ENCODE measurements at places on chromosomes 4 and X. TPM values are rescaled to one million over a fixed set of nuclear protein-coding genes. Genes with fewer than 3 reads are reported as not detected.

GRCh38 chrX:37603938-37604409 lies 32.5 kb downstream of the LANCL3 start:
- H3K27ac ChIP-seq = no peak overlapping the region
- no peaks in the 10 kb centered on the region for H3K4me1 ChIP-seq
- no peak overlapping the region for H3K4me3 ChIP-seq
- H3K36me3 ChIP-seq = no peaks in the 10 kb centered on the region
- H3K27me3 ChIP-seq = peaks cover 8% of the 10 kb centered on the region

DNA sequence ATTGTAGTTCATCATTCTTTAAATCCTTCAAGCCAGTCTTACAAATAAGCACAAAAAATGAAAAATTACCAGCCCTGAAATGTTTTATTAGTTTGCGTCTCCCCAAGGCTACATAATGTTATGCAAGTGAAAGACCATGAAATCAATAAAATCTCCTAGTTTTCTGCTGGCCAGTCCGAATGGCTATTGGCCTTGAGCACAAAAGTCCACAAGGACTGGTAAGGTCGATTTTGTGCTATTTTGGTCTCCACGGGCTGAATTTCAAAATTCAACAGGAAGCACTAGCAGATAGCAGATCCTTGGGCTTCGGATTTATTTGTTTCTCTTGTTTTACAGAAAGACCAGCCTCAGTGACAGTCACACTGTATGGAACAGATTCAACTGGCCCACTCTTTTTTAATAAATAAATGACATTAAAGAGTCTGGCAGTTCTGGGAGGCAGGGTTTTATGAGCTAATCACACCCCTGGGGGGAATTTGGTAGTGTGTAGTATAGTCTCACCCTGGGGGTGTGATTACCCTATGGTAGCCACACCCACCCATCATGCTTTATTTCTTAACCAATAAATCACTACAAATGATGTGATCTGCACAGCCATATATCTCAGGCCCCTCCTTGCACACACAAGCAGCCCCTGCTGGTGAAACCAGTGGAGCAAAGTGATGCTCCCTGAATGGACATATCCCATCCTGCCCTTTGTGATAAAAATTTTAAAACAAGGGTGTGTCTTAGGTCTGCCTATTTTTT lies 51.1 kb upstream of the TMEM33 start:
- peaks cover 30% of the 10 kb centered on the region for H3K27me3 ChIP-seq
- H3K36me3 ChIP-seq = no peaks in the 10 kb centered on the region
- H3K4me1 ChIP-seq = peaks cover 9% of the 10 kb centered on the region
- no peak for DNase-seq
- H3K27ac ChIP-seq = no peak overlapping the region

- no peak overlapping the region for H3K27ac ChIP-seq
- H3K4me3 ChIP-seq = no peak overlapping the region
- H3K27me3 ChIP-seq = no peaks in the 10 kb centered on the region
- no peaks in the 10 kb centered on the region for H3K36me3 ChIP-seq
- H3K4me1 ChIP-seq = no peaks in the 10 kb centered on the region
- DNase-seq = no peak
These were observed 63.6 kb downstream of the AR start for GRCh38 chrX:67607466-67607865.

GRCh38 chr4:129929984-129930383 lies 834.0 kb downstream of the C4orf33 start:
- H3K4me1 ChIP-seq = no peaks in the 10 kb centered on the region
- DNase-seq = no peak
- no peak overlapping the region for H3K27ac ChIP-seq
- no peaks in the 10 kb centered on the region for H3K27me3 ChIP-seq
- H3K36me3 ChIP-seq = no peaks in the 10 kb centered on the region

GRCh38 chrX:100721328-100721727 lies 10.6 kb downstream of the SYTL4 start:
- H3K4me3 ChIP-seq = no peak overlapping the region
- no peaks in the 10 kb centered on the region for H3K36me3 ChIP-seq
- DNase-seq = no peak
- no peak overlapping the region for H3K27ac ChIP-seq

DNA sequence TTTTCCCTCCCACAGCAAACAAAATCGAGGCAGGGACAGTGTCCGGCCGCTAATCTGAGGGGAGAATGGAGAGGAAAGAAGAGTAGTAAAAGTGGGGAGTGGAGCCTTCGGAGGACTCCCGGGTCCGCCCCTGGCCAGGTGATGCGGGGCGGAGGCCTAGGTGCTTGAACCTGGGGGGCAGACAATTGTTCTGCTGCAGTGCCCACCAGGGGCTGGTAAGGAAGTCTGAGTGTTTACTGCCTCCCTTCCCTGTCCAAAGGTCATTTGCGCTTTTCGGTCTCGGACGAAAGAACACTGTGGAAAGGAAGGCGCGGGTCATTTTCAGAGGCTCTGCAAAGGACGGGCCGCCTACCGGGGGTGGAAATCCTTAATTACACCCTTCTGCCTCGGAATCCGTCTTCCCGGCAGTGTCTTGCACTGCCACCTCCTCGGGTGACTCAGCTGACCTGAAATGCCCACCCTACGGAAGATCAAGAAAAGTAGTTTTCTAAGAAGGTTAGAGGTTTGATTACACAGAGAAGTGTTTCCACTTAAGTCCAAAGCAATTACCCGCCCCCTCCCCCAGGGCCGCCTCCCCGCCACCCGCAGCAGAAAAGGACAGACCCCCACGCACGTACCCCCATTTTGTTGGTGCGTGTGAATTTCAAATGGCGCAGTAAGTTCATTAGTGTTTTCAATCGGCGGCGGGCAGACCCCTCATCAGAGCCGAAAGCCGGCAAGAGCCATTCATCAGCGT lies 99.9 kb upstream of the TENM3 start:
- peak; percentile 4 for DNase-seq
- H3K27me3 ChIP-seq = peaks cover 55% of the 10 kb centered on the region
- H3K4me1 ChIP-seq = peaks cover 16% of the 10 kb centered on the region
- peak overlapping the region; percentile 59 for H3K4me3 ChIP-seq
- no peaks in the 10 kb centered on the region for H3K36me3 ChIP-seq

GRCh38 chr4:45350438-45350837 lies 624.1 kb upstream of the GNPDA2 start:
- H3K27me3 ChIP-seq = no peaks in the 10 kb centered on the region
- no peak overlapping the region for H3K4me3 ChIP-seq
- no peak overlapping the region for H3K27ac ChIP-seq
- DNase-seq = no peak

DNA sequence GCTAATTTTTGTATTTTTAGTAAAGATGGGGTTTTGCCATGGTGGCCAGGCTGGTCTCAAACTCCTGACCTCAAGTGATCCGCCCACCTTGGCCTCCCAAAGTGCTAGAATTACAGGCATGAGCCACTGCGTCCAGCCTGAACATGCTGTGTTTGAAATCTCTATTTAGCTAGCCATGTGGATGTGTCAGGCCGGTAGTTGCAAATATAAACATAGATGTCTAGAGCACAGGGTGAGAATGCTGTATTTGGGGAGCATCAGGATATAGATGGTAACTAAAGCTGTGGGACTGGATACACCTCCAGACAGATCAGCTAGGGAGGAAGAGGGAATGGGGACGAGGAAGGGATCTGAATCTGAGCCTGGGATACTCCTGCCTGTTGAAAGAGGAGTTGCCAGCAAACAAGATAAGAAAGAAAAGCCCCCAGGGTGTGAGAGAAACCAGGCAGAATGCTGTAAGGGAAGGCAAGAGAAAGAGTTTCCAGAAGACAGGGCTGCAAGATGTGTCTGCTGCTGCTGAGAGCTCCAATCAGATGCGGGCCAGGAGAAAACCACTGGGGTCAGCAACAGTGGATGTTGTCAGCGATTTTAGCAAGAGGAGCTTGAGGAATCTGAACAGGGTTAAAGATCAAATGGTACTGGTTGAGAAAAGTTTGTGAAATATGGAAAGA lies 177.4 kb downstream of the PALLD start:
- DNase-seq = no peak
- peaks cover 4% of the 10 kb centered on the region for H3K27me3 ChIP-seq

DNA sequence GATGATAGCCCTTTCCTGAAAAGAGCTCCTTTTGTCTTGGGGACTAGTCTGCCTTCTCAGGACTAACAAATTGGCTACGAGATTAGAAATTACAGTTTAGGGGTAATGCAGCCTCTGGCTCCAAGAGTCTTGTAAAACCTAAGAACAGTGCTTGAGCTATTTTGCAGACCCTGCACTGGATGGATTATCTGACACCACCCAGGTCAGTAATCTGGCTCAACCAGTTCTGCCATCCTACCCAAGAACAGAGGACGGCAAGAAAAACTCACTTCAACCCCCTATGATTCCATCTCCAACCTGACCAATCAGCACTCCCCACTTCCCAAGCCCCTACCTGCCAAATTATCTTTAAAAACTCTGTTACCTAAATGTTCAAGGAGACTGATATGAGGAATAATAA lies 225.1 kb downstream of the FAM47A start:
- no peaks in the 10 kb centered on the region for H3K36me3 ChIP-seq
- H3K4me3 ChIP-seq = no peak overlapping the region
- H3K27ac ChIP-seq = no peak overlapping the region
- no peaks in the 10 kb centered on the region for H3K27me3 ChIP-seq

DNA sequence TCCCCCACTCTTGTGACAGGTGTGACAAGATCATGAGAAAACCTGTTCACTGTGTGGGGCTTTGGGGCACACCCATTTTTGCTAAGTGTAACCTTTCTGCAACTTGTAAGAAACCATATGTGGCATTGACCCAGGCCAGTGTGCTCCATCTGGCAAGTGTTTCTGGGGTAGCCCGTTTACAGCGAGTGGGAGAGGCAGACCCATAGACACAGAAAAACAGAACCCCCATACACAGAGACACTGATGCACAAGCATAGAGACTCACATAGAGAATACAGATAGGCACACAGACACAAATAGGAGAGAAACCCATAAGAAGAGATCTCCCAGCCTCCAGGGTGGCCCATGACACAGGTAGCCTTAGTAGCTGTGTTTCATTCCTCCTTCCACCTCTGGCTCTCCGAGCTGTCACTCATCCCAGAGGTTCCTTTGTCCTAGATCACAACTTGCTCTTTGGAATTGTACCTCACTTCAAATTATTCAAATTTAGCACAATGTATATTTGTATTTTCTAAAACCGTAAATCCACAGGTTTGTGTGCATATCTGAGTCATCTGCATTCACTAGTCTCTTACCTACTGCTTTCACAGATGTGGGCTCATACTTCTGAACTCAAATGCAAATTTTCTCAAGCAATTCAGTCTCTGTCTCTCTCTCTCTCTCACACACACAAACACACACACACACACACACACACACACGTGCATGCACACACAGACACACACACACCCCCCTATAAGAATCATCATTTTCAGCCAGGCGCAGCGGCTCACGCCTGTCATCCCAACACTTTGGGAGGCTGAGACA lies 114.4 kb downstream of the SH3KBP1 start:
- H3K27ac ChIP-seq = peak overlapping the region; percentile 92
- no peaks in the 10 kb centered on the region for H3K27me3 ChIP-seq
- peak; percentile 38 for DNase-seq
- peaks cover 69% of the 10 kb centered on the region for H3K4me1 ChIP-seq

DNA sequence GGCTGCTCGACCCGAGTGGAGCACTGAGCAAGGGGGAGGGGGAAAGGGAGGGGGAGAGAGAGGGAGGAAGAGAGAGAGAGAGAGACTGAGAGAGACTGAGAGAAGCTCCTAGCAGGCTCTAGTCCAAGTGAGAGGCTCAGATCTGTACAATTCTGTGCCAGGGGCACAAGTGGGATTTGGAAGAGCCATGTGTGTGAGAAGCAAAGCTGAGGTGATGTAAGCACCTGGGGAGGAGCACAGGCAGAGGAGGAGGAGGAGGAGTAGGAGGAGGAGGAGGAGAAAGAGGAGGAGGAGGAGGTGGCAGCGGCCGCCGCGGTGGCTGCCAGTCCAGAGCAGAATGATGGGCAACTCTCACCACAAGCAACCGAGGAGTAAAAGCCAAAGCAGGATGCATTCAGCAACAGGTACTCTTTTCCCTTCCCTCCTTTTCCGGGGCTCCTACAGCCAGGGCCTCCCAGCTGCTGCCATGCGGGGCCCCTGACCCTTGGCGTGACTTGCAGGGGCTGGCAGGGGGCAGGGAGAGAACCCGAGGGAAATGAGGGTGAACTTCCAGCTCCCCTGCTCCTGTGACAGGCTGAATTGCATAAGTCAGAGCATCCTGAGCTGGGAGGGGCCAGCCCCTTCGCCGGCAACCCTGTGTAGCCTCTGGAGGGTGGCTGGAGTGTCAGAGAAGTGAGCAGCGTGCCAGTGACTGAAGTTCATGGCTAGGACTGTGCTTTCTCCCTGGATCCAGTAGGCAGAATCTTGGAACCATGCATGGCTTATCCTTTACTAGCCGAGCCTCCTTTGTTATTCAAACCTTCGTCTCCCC lies 62.2 kb downstream of the RTL5 start:
- DNase-seq = no peak
- H3K36me3 ChIP-seq = no peaks in the 10 kb centered on the region
- H3K4me3 ChIP-seq = no peak overlapping the region
- no peak overlapping the region for H3K27ac ChIP-seq
- H3K4me1 ChIP-seq = peaks cover 2% of the 10 kb centered on the region
- H3K27me3 ChIP-seq = peaks cover 34% of the 10 kb centered on the region

DNA sequence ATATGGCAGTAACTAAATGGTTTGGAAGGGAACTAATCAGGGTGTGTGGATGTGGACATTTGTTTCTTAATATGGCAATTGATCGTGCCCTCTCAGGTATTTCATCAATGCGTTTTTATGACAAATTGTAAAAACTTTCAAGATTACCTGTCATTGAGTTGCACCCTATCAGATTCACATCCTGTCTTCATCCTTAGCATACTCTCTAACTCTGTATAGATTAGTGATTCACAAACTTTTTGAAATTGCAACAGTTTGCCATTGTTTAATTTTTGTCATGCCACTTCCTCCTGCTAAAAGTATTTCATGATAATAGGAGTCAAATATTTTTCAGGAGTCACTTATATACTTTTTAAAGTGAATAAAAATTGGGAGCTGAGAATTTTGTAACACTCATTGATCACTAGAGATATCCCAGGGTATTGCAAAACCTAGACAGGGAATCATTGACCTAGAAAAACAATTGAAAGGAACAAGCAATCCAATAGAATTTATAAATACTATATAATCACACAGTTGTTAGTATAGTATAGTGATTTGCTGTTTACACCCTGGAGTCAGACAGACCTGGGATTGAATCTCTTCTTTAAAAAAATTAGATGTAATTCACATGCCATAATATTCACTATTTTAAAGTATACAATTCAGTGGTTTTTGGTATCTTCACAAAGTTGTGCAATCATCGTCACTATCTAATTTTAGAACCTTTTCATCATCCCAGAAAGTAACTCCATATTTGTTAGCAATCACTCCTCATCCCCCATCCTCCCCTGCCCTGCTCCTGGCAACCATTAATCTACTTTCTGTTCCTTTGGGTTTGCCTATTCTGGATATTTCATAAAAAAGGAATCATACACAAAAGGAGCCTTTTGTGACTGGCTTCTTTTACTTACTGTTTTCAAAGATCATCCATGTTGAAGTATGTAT lies 8.9 kb downstream of the MID2 start:
- H3K27me3 ChIP-seq = no peaks in the 10 kb centered on the region
- no peak overlapping the region for H3K27ac ChIP-seq
- H3K36me3 ChIP-seq = no peaks in the 10 kb centered on the region
- peaks cover 16% of the 10 kb centered on the region for H3K4me1 ChIP-seq
- DNase-seq = no peak
- H3K4me3 ChIP-seq = no peak overlapping the region

ABRAXAS1 gene
- total RNA-seq = 20.6 TPM

DMRTC1 gene
- not detected for total RNA-seq

ERVMER34-1 gene
- 0.07 TPM for total RNA-seq

Data from activated CD8-positive, alpha-beta T cell treated with anti-CD3 and anti-CD28 coated beads for 36 hours (primary cell).